Stimulated activated naive B cell treated with anti-CD40 and anti-IgM and Interleukin-4, amounts not matched to agents 10 μg/mL and 1 μg/mL and 100 μg/mL, for 72 hours (primary cell): ENCODE measurements at places on chromosomes 3 and 15.

DNA sequence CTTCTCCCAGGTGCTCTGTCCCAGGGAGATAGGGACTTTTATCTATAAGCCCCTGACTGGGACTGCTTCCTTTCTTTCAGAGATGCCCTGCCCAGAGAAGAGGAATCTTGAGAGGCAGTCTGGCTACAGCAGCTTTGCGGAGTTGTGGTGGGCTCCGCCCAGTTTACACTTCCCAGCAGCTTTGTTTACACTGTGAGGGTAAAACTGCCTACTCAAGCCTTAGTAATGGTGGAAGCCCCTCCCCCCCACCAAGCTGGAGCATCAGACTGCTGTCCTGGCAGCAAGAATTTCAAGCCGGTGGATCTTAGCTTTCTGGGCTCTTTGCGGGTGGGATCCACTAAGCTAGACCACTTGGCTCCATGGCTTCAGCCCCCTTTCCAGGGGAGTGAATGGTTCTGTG, 253.8 kb upstream of the ARL6 start:
- DNase-seq = no peak

DNA sequence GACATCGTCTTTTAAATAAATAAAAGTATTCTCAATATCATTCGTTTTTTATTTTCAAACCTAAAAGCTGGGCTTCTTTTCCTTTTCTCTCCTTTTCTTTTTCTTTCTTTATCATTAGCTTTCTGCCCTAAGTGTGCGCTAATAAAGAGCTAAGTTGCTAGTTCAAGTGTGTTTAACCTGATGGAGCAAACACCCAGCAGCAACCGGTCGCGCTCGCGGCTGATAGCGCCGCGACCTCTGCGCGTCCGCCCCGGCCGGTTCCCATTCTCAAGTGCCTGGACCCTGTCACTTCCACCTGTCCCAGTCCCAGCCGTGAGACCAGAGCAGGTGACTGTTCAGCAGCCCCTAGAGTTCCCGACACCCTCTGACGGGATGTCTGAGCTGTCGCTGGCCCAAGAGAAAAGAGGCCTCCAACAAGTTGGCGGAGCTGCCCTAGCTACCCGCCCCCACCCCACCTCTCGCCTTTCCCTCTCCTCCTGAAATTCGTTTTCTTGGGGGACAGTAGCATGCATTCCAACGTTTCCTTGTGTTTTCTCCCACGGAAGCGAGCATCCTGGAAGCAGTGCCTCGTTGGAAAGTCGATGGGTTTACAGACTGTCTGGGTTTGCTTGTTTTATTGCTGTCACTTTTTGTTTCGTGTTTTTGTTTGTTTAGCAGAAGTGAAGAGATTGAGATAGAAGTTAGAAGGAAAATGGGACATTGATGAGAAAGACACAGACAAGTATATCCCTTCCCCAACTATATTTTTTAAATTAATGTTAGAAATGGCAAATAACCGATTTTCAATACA, 3.1 kb upstream of the MECOM start:
- no peak for DNase-seq

- DNase-seq = no peak
These were observed 151.6 kb upstream of the CGNL1 start for GRCh38 chr15:57224664-57225063.

GRCh38 chr3:24496529-24497482, 2.2 kb upstream of the THRB start:
- DNase-seq = no peak
